H1 (cell line): ENCODE measurements at places on chromosomes 3 and 15. TPM values are rescaled to one million over a fixed set of nuclear protein-coding genes. Genes with fewer than 3 reads are reported as not detected.

The STRIT1 gene
- 0.15 TPM in 1 of 2 replicates, not detected in the other for polyA plus RNA-seq

DNA sequence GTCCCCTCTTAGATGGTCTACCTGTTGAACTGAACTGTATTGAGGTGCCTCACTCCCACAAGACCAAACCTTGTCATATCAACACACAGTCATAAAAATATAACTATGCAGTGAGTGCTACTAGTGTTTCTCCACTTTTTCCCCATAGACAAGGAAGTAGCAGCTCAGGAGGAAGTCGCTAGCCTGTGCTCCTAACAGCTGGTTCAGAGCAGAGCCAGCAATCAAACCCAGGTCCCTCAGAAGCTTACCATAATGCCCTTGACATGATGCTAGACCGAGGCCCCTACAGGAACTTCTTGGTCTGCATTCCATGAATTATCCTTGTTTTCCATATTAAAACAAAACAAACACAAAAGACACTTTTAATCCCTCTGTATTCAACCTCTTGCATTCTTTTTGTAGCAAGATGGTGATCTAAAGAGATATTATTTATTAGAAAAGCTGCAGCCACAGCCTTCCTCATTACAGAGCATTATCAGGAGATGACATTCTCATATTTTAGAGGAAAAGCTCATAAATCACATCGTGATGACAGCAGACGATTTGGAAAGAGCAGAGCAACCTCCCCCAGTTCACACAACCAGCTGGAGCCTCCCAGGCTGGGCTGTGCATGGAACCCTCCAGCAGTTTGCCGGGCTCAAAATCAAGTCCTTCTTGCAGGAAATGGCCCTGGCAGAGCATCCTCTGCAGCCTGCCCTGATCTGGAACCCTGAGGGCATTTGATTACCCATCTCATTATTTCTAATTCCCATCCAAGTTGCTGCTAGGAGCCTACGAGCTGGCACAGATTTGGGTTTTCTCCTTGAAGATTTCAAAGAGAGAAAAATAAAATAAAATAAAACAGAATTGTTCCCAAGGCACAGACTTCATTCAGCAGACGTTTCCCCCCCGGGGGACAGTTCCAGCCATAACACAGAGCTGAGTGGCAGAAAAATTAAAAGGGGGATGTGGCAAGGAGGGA is 118.8 kb downstream of the SRGAP3 start:
- DNase-seq, result no peak

DNA sequence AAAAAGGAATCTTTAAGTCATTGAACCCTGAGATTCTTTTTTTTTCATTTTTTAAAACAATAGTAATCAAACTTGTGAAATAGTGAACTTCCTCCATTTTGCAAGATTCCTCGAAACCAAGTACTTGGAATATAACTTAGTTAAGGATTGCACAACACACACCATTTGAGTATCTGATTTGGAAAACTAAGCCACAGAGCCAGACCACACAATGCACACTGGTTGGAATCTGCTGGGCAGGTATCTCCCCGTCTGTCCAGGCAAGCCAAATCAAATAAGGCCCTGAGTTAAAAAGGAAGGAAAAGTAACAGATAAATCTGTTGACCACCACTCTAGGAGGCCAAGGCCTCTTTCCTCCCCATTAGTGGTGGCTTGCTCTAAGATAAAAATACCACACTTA is 177.5 kb upstream of the ICE2 start:
- DNase-seq, result no peak

The PAK6 gene
- 6.9 and 12.5 TPM in 2 replicates for polyA plus RNA-seq

GRCh38 chr3:192482809-192483208 is 244.5 kb downstream of the FGF12 start:
- DNase-seq, result no peak

The ZDHHC23 gene
- polyA plus RNA-seq, result 5.2 and 6.2 TPM in 2 replicates
